ENCODE measurements at places on chromosomes 5 and 9.
A peak's percentile ranks its signal among the peaks of the same experiment; 100 is the strongest.

- DNase-seq: peak; percentile 30
These were observed 659 bp downstream of the RAI14 start for GRCh38 chr5:34656700-34657273.

- DNase-seq: no peak
These were observed 206.1 kb downstream of the CHSY3 start for GRCh38 chr5:130110328-130110727.

- no peak for DNase-seq
These were observed 27.3 kb downstream of the NADK2 start for GRCh38 chr5:36214436-36214835.

- DNase-seq: no peak
These were observed 58.3 kb upstream of the ANGPTL2 start for GRCh38 chr9:127180457-127181314.

- peak; percentile 11 for DNase-seq
These were observed 171.6 kb downstream of the PAX5 start for GRCh38 chr9:36862206-36863145.

- DNase-seq: no peak
These were observed 284.8 kb downstream of the ADGRV1 start for GRCh38 chr5:90843443-90843842.

- DNase-seq: no peak
These were observed 61.8 kb downstream of the ACTBL2 start for GRCh38 chr5:57420801-57421200.

DNA sequence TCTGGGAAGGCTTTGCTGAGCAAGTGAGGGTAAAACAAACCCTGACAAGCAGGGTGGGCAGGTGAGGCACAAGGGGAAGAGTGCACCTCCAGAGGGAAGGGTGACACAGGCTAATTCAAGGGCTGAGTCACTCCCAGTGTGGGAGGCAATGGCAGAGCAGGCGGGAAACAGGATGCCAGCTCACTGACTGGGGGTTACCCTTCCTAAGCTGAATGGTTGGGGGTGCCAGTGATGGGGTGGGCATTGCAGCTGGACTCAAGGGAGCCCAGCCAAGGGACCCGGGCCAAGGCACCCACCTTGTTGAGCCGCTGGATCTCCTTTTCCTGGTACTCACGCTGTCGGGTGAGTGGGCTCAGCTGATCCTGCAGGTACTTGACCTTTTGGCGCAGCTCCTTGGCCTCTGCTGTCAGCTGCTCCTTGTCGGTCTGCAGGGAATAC, 18.4 kb downstream of the GPX3 start:
- peak; percentile 54 for DNase-seq

- no peak for DNase-seq
These were observed 249.4 kb downstream of the FAM170A start for GRCh38 chr5:119878712-119879111.

DNA sequence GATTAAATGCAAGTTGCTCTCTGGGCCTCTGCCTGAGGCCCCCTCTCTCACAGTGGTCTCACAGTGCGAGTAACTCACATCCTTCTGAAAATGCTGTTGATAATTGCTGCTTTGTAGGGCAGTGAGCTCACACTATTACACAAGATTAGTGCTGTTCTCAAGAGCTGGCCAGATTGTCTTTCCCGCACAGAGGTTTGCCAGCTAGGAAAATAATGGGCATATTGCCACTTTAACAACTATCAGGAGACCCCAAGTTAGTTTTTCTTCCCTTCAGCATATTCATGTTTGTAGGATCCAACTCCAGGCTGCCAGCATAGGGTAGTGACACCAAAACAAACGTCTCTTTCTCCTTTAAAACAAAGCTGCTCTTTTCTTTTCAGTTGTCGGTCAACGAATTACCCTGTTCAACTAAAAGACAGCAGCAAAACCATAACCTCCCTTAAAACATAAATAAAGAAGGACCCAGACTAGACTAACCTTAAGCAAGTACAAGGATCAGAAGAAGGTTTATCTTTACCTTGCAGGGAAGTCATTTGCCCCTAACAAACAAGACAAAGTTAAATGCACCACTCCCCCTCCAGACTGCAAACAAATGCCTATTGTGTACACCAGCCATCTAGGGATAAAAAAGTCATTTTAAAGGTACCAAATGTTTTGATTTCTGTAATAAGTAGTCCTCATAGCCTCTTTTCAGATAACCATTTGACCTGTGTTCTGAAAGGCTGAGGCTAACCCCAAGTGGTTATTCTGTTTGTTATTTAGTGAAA, 91.4 kb downstream of the VCAN start:
- DNase-seq: no peak

DNA sequence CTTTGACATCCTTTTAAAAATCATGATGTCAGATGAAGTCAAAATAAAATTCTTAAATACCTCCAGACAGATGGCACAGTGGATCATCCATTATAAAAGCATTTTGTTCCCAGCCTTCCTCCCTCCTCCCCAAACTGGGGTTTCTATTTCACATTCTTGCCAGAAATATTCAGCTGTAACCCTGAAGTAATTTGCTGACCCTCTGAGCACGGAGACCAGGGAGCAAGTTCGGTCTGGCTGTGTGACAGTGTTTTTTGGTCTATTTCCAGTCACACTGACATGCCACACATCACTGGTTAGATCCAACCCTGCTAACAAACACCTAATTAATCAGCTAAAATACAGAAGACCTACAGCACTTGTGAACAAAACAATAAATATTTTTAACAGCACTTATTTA, 126.2 kb upstream of the DMRT1 start:
- no peak for DNase-seq

GRCh38 chr5:108878756-108879155, 131.1 kb downstream of the FER start:
- DNase-seq: no peak

GRCh38 chr9:137878146-137878941, 762 bp downstream of the CACNA1B start:
- DNase-seq: peak; percentile 47

DNA sequence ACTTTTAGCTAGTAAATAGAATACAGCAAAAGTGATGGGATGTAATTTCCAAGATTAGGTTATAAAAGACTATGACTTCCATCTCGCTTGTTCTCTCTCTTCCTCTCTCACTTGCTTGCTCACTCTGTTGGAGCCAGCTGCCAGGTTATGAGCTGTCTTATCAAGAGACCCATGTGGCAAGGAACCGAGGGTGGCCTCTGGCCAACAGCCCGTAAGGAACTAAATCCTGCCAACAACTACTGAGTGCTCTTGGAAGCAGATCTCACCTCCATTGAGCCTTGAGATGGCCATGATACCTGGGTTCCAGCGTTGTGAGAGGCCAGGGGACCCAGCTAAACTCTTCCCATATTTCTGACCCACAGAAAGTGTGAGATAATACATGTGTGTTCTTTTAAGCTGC, 636.1 kb downstream of the ACTL7B start:
- DNase-seq: no peak

DNA sequence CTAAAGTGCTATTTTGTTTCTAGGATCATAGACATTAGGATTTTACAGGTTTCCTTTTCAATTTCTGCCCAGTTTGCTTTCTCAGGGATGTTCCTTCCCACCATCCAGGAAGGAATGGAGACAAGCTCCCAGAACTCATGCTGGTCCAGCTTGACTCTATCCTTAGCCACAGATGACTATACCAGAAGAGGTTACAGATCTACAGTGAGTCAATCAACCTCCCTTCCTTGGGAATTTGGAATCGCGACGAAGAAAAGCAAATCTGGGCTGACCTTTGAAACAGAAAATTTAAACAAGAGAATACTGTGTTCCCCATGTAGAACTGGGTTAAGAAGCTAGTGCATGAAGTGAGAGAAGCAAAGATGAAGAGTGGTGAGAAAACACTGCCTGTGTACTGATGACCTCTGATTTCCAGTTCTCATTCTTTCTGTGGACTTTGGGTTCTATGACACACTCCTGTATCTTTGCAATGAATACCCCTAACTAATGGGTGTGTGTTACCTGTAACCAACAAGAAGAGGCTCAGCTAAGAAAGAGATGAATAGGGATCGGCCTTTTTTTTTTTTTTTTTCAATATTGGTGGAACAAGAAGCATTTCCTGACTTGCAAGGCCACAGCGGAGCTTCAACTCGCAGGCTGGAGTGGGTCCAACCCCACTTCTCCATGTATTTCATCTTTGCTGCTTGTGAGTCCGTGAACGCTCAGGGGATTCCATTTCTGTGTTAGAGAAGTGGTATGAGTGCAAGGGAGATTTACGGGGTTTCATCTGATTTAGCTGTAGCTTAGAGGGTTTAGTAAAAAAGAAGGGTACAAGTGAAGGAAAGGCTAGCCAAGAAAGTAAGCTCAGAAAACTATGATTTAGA, 563.9 kb upstream of the CLINT1 start:
- no peak for DNase-seq

DNA sequence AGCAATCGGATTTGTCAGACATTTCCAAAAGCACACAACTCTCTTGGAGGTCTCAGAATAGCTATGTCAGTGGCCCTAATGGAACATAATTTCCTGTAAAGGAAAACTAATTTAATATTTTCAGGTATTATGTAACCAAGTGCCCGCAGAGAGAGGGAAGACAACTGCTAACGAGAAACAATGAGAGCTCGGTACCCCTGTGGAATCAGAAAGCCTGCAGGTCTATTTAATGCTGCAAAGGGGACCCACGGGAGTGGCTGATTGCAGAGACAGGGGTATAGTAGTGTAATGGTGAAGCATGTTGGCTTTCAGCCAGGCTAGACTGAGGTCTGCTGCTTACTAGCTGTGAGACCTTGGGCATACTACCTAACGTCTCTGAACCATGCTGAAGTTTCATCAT, 508.1 kb upstream of the BRINP1 start:
- DNase-seq: no peak

DNA sequence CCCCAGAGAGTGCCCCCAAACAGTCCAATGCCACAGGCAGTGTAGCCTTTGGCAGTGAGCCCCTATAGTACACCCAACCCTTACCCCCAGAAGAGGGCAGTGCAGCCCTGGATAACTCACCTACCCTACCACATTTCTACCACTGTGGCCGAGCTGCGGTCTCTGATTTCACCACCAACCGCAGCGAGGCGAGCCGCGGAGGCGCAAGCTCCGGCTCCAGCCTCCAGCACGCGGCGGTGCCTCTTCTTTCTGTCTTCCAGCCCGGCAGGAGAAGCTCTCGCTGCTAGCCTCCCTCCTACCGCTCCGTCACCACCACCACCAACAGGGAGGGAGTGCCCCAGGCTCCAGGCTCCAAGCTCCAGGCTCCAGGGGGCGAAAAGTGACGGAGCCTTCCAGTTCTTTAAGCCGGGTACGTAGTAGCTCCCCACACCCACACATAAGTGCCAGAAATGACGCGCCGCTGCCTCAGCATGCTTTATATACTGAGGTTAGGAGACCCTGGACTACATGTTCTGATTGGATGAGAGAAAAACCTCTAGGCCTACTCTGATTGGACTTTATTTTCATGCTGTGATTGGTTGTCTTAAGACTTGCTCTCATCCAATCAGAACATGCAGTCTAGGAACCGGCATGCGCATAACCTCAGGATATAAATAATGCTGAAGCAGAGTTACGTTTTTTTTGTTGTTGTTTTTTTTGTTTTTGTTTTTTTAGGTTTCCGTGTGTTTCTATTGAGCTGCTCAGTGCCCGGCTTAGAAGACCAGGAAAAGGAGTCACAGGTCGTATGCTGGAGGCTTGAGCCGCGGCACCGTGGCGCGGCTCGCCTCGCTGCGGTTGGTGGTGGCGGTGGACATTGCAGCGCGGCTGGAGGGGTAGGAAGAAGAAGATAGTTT, at the start of gene PCAT7:
Gene PCAT7, plus strand, starts transcription at position 645 of the 893 bp plus-strand sequence.
- DNase-seq: peak; percentile 58

DNA sequence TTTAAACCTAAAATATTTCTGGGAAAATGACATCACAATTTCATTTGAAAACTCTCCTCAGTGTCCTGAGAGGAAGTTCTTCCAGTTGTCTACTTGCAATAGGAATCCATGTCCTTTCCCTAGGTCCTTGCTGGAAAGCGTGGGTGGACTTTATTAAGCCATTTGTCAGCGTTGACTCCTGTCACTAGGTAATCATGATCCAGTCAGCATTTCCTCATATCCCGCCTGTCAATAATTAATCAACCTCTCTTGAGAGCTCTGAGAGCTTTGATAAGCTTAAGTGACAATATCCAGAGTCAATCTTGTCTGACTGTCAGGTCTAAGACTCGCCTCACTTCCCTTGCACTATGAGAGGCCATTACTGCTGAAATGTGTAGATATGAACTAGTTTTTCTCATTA, 107.2 kb upstream of the SLIT3 start:
- DNase-seq: no peak

- DNase-seq: no peak
These were observed 78.0 kb upstream of the FCN1 start for GRCh38 chr9:134995792-134996120.

DNA sequence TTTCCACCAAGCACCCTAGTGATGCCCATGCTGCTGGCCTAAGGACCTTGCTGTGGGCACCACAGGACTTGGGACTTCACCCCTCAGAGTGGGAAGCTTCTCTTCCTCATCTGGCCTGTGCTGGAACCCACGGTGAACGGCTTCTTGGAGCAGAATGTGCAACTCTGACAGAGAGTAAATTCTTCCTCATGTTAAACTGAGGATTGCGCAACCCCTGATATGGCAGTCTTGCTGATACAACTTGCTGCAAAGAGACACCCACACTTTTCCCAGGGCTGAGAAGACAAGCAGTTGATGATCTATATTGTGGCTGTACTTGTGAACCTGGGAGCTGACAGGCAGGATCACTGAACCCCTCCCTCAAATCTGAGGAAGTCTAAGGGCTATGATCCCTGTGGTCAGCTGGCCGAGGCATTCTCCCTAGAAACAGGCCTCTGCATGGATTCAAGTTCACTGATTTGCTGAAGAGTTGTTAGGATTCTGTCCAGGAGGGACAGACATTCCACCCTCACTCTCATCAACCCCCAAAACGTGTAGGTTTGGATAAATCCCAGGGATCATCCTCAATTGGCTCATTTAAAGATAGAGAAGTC, 307.2 kb downstream of the MTRR start:
- no peak for DNase-seq

GRCh38 chr5:139243425-139243970, 45.3 kb upstream of the SIL1 start:
- no peak for DNase-seq

GRCh38 chr9:115104908-115105307, 13.0 kb downstream of the TNC start:
- DNase-seq: no peak

DNA sequence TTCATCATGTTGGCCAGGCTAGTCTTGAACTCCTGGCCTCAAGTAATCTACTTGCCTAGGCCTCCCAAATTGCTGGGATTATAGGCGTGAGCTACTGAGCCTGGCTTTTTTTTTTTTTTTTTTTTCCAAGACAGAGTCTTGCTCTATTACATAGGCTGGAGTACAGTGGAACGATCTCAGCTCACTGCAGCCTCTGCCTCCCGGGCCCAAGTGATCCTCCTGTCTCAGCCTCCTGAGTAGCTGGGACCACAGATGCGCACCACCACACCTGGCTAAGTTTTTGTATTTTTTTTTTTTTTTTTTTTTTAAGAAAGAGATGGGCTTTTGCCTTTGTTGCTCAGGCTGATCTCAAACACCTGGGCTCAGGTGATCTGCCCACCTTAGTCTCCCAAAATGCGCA, 26.2 kb upstream of the GPR21 start:
- DNase-seq: no peak

- no peak for DNase-seq
These were observed 28.4 kb upstream of the PITX1 start for GRCh38 chr5:135062216-135063055.

GRCh38 chr9:76926324-76926741, 20.4 kb upstream of the PRUNE2 start:
- no peak for DNase-seq

GRCh38 chr5:180598797-180599589, 7.7 kb upstream of the SCGB3A1 start:
- no peak for DNase-seq
